ENCODE measurements at places on chromosomes 11 and 22. TPM values are rescaled to one million over a fixed set of nuclear protein-coding genes. Genes with fewer than 3 reads are reported as not detected.

DNA sequence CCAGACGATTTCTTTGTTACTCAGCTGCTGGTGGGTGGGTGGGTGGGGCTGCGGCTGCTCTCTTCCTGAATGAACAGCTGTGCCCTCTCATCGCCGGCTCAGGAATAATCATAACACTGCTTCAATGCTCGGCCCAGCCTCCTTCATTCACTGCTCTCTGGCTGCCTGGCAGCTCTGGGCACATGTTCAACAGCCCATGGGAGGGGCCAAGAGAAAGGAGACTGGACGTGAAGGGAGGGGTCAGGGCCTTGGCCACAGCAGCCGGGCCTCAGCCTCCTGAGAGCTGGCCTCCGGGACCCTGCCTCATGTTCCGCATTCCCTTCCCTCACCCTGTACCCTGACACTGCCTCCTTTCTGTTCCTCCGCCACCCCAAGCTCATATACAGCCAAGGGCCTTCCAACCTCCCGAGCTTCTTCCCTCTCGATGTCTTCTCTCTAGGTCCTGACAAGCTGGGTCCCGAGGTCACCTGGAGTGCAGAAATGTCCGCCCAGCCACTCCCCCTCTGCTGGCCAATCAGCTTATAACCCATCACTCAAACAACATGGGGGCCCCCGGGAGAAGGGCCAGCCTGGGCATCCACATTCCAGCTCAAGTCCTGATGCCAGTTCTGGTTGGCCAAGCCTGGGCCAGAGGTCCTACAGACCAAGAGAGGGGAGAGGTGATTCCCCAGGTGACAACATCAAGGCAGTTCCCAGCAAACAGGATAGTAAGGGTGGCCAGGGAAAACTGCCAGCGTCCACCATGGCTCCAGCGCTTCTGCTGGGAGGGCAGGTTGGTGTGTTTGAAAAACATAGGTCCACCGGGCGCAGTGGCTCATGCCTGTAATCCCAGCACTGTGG, 3.2 kb upstream of the CSDC2 start:
- peak; percentile 93 for DNase-seq

- DNase-seq = no peak
Measured at GRCh38 chr11:107695446-107695845, 16.4 kb downstream of the SLN start.

- no peak for DNase-seq
Measured at GRCh38 chr11:108558222-108558621, 35.3 kb downstream of the EXPH5 start.

DNA sequence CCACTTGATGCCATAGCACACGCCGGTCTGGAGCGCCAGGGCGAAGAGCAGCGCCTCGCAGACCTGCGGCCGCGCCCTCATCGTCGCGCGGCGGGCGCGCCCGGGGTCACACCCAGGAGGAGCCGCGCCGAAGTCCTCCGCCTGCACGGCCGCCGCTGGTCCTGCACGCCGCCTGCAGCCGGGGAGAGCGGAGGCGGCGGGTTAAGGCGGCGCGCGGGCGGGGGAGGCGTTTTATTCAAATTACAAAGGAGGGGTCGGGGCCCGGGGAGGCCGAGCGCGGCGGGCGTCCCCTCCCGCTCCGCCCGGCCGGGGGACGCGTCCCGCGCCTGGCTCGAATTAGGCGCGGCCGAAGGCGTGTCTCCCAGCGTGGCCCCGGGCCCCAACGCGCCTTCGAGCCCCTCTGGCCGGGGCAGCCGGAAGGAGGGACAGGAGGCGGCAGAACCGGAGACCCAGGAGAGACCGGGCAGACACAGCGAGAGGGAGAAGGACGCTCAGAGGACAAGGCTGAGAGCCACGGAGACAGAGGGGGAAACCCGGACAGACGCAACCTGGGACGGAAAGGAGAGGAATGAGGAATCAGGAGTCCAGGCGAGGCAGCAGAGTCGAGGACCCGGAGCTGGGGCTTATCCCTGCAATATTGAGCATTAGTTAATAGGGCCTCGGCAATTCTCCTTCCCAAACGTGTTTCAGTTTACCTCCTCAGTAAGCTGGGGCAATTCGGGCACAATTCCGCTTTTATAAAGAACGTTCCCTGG, at the start of gene WNT11:
TSS of gene WNT11 (minus strand) at position 176 of the 755 bp plus-strand sequence. CDS start at position 81, 95 bp downstream.
- DNase-seq = peak; percentile 39

- DNase-seq = no peak
Measured at GRCh38 chr11:57601297-57601696, 3.8 kb downstream of the SERPING1 start.

DNA sequence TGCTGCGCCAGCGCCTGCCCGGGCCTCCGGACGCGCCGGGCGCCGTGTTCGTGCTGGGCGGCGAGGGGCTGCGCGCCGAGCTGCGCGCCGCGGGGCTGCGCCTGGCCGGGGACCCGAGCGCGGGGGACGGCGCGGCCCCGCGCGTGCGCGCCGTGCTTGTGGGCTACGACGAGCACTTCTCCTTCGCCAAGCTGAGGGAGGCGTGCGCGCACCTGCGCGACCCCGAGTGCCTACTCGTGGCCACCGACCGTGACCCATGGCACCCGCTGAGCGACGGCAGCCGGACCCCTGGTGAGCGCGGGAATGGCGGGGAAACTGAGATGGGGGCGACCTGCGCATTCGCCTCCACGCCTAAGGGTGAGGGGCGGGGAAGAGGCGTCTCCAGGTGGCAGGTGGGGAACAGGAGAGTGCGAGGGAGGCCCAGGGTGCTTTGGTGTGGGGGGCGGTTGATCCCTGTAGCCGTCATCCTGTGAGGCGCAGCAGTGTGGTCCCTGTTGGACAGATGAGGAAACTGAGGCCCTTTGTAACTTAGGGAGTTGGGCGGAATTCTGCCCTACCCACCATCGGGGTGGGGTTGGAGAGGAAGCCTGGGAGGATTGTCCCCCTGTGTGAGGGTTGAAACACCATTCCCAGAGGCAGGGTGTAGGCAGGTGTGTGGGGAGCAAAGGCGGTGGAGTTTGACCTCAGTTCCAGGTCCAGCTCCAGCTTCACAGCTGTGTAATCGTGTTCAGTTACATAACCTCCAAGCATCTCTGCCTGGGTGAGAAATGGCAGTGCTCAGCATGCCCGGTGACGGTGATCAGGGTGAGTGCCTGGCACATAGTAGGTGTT, 758 bp downstream of the PDXP start:
- no peak for DNase-seq

OR51B2 gene
- not detected for total RNA-seq

DNA sequence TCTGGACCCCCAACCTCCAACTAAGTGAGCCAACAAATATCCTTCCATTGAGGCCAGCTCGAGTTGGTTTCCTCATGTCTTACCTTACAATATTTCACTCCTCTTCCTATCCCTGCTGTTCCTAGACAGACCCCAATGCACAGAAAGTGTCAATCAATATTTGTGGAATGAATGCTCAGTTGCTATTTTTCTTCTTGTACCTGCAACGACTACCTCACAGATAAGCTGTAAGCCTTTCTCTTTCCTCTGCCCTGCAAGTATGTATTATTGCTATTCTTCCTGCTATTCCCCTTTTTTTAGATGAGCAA, 26.8 kb upstream of the CREB3L1 start:
- DNase-seq = no peak

MRGPRX3 gene
- not detected for total RNA-seq

DNA sequence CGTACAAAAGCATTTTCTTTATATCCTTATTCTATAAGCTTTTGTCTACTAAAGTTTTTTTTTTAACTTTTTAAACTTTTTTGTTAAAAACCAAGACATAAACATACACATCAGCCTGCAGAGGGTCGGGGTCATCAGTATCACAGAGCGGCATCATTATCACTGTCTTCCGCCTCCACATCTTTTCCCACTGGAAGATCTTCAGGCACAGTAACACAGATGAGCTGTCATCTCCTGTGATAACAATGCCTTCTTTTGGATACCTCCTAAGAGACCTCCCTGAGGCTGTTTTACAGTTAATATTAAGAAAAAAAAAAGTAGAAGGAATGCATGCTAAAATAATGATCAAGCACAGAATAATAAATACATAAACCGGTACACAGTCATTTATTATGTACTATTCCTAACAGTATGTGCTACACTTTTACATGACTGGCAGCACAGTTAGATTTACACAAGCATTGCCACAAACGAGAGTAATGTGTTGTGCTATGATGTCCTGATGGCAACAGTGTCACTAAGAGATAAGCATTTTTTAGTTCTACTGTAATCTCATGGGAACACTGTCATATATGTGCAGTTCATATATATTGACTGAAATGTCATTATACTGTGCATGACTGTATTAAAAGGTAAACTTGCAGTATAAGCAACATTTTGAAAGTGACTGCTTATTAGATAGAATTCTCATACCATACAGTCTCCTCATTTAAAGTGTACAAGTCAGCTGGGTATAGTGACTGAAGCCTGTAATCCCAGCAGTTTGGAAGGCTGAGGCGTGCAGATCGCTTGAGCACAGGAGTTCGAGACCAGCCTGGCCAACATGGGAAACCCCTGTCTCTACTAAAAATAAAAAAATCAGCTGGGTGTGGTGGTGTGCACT, 58.6 kb downstream of the KDM2A start:
- no peak for DNase-seq

RASSF10 gene
- not detected for total RNA-seq

DNA sequence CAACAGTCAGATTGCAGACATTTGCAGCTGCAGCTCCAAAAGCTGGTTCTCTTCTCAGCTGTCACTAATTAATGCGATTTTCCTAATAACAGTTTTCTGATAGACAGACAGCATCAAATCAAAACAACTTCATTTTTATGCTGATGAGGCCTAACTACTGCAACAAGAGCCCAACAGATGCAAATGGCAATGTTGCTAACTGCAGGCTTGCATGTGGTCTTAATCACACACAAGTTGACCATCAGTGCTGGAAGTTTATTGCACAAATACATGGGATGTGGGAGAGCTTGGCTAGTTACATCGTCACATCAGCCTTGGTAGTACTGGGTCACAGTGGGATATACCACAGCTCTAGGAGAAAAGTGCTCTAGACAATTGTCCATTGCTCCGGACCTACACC, 99.2 kb downstream of the SPON1 start:
- no peak for DNase-seq

ZFP91 gene
- total RNA-seq = 56.1 TPM

GRCh38 chr11:115425250-115425649, 79.0 kb downstream of the CADM1 start:
- no peak for DNase-seq

DNA sequence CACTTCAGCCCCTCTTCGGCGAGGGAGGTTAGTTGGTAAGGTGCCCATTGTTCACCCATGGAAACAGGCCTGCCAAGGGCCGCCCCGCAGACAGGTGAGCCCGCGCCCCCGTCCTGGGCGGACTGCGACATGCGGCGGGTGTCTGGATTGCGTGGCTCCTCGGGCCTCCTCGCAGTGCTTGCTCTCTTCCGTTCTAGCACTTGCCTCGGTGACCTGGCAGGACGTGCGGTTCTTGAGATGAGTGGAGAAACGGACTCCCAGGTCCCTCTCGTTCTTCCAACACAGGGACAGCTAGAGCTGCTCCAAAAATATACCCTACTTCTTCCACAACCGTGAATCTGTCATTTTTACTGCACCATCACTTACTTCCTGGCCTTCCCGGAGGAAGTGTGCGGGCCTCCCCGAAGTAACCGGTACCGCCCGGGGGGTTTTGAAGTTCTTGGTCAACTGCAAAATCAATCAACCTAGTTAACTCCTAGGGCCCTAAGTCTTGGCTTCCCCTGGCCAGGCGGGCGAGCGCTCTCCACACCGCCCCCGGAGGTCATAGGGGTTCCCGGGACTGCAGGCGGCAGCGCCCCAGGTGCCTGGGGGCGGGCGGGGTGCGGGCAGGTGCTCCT, 745 bp upstream of the ZBTB44 start:
- DNase-seq = no peak

- DNase-seq = peak; percentile 55
Measured at GRCh38 chr11:61082062-61082870, 20.0 kb upstream of the CD5 start.

- DNase-seq = peak; percentile 97
Measured at GRCh38 chr11:69296890-69297786, 3.2 kb downstream of the MYEOV start.

NAALAD2 gene
- not detected for total RNA-seq

- no peak for DNase-seq
Measured at GRCh38 chr11:100761841-100762240, 74.8 kb downstream of the ARHGAP42 start.

DNA sequence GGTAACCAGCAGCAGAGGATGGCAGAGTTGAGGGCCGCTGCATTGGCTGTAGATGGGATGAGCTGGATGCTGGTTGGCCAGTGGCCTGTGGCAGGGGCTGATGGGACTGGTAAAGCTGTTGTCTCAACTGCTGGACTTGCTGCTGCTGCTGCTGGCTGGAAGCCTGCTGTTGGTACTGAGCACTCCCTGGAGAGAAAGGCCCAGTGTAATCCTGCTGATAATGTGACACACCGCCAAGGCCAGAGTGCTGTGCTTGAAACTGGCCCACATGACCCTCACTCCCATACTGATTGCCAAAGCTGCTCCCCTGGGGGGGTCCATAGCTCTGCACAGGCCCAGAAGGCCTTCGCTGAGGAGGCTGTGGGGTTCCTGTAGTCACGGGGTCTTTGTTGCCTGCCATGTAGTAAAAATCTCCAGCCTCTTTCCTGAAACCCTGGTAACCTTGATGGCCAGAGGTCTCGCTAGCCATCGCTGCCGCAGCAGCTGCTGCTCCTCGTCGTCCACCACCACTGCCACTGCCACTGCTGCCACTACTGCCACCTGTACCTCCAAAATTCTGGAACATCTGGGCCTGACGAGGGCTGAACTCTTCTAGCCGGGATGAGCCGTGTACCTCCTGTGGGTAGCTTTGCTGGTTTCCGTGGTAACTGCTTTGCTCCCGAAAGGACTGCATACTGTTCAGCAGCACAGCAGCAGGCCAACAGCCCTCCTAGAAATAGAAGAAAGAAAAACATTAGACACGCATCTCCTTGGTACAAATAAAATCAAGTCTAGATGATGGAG, 55.6 kb downstream of the TCF20 start:
- DNase-seq = no peak

- DNase-seq = no peak
Measured at GRCh38 chr11:105230586-105230985, 91.0 kb upstream of the CARD18 start.

CHRNA10 gene
- not detected for total RNA-seq

GRCh38 chr11:44823868-44824267, 97.1 kb downstream of the TSPAN18 start:
- no peak for DNase-seq

- DNase-seq = no peak
Measured at GRCh38 chr11:134215836-134216235, 7.9 kb downstream of the NCAPD3 start.

- no peak for DNase-seq
Measured at GRCh38 chr11:67420147-67420645, 4.7 kb downstream of the CARNS1 start.

DNA sequence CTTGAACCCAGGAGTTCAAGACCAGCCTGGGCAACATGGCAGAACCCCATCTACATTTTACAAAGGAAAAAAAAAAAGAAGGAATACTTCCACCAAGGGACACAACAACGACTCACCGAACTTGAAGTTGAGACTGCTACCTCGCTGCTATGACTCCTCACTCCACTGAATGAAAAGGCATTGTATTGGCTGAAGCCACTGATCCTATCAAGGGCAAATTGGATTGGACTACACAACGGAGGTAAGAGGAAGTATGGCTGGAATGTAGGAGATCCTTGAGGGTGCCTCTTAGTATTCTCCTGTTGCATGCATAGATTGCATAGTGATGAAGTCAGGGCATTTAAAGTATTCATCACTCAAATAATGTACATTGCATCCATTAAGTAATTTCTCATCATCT, 97.9 kb downstream of the CWF19L2 start:
- no peak for DNase-seq

- DNase-seq = no peak
Measured at GRCh38 chr11:10722307-10722706, 28.7 kb upstream of the CTR9 start.

- DNase-seq = peak; percentile 65
Measured at GRCh38 chr11:123238297-123238696, 43.2 kb upstream of the CLMP start.

- no peak for DNase-seq
Measured at GRCh38 chr11:32831221-32831620, 1.5 kb downstream of the PRRG4 start.

AQP11 gene
- not detected for total RNA-seq

All from MG63 (cell line).